Caki2 (cell line): ENCODE measurements at places on chromosomes 1 and 21. TPM values are rescaled to one million over a fixed set of nuclear protein-coding genes. Genes with fewer than 3 reads are reported as not detected.
A peak's percentile ranks its signal among the peaks of the same experiment; 100 is the strongest.

DNA sequence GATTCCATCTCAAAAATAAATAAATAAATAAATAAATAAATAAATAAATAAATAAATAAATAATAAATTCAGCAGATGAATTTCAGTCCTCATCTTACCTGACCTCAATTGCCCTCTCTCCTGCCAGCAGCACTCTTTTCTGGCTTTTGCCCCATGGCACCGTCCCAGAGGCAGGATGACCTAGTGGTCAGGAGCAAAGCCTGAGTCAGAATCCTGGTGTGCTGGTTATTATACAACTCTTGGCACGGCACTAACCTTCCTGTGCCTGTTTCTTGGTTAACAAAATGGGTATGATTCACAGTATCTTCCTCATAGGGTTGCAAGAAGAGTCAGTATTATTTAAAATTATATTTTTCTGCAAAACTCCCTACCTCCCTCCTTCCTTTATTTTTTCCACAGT lies 43.0 kb downstream of the NKAIN1 start:
- no peak for DNase-seq

Gene NUDT4B
- 4.6 TPM in 1 of 2 replicates, not detected in the other for total RNA-seq

- DNase-seq = peak; percentile 85
Measured at GRCh38 chr21:44299458-44300261, at the start of gene PFKL. PFKL (plus strand) TSS chr21:44300053; CDS start chr21:44300106, 53 bp downstream.

DNA sequence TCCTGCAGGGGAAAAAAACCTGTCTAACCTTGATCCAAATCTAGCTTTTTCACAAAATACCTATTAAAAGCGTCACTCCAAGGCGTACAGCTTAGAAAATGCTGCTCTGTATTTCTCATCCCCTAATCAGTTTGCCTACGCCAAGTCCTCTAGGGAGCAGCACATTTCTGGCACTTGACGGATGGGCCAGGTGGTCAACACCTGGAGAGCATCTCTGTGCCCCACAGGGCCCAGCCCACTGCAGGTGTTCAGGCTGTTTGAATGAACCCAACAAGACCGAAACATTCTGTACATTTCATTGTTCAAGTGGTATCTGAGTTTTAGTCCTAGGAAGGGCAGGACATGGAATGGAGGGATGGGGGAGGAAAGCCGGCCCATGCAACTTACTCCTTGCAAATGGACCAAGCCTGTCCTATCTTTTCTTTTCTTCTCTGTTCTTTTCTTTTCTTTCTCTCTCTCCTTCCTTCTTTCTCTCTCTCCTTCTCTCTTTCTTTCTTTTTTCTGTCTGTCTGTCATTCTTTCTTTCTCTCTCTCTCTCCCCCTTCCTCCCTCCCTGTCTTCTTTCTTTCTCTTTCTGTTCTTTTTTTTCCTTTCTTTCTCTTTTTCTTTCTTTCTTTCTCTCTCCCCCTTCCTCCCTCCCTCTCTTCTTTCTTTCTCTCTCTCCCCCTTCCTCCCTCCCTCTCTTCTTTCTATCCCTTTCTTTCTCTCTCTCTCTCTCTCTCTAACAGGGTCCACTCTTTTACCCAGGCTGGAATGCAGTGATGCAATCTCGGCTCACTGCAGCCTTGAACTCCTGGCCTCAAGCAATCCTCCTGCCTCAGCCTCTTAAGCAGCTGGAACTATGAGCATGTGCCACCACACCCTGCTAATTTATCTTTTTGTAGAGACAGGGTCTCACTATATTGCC lies 29.1 kb downstream of the IGFN1 start:
- no peak for DNase-seq

Gene RHCE
- total RNA-seq = 0.68 TPM in 1 of 2 replicates, not detected in the other

DNA sequence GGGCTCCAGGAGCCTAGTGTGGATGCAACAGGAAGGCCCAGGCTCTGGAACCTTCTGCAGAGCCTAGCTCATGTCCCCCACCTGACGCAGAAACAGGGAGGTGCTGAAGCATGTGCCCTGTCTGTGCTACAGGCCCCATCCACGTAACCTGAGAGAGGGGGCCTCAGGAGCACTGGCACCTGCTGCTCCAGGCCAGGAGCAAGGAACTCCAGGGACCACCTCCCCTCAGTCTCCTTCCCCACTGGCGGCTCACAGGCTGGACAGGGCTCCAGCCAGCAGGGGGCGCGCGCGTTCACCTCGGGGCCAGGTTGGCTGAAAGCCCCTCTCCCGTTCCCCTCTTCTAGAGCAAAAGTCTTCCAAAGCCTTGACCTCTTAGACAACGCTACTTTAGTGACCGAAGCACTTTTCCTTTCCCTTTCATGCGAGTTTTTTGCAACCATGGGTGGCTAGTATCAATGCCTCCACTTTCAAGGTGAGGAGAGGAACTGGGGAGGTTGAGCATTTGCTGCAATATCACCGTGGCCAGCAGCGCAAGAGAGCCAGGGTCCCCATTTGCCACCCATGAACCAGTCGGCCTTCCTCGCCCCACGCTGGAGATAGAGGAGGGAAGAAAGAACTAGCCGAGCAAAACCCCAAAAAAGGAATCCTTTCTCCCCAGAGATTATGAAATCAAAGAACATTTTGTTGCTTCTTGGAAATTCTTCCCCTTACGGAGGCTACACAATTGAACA lies 52.4 kb upstream of the GPR157 start:
- peak; percentile 75 for DNase-seq

- peak; percentile 52 for DNase-seq
Measured at GRCh38 chr1:206955476-206956451, 9.5 kb upstream of the PIGR start.

DNA sequence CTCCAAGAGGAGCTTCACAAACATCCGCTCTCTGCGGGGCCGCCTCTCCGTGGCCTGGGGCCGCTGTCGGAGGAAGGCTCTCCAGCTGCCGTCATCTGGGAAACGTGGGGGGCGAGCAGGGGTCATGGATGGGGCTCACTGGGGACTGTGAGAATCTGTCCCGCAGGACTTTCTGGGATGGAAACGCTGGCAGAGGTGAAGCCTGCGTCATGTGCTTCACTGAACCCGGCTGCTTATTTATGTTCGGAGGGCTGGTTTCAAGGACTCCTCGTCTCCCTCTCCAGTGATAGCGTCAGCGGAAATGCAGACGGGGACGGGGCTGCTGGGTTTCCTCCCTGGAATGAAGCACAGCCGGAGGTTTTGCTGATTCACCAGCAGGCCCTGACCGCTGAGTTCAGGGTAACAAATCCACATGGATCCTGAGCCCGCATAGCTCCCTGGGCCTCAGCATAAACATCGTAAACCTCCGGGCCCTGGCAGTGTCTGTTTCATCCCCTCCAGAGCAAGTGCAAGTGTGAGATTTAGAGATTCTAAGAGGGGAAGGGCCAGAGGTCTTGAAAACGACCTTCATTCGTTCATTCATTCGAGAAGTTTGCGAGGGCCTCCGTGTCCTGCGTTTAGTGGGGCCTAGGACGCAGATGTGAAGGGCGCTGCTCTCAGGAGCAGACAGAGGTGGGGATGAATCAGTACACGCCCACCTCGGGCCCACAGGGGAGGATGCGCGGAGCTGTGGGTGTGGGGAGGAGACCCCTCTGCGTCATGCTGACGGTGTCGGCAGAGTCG lies 7.0 kb upstream of the POFUT2 start:
- DNase-seq = peak; percentile 54

DNA sequence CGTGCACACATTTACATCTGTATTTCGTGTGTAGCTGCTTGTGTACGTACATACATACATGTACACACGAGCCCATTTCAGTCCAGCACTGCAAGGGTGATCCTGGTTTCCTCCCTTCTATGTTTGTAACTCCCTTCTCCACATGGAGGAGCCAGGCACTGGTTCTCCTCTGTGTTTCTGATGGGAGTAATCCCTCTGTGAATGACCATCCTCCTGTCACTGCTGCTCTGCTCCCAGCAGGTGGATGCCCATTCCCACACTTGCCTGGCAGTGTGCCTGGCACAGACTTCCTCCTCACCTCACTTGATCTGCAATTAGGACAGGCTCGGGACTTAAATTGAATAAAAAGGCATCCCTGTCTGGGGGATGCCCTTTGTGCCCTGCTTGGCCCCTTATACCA lies 37.1 kb downstream of the TRAPPC10 start:
- DNase-seq = peak; percentile 3

DNA sequence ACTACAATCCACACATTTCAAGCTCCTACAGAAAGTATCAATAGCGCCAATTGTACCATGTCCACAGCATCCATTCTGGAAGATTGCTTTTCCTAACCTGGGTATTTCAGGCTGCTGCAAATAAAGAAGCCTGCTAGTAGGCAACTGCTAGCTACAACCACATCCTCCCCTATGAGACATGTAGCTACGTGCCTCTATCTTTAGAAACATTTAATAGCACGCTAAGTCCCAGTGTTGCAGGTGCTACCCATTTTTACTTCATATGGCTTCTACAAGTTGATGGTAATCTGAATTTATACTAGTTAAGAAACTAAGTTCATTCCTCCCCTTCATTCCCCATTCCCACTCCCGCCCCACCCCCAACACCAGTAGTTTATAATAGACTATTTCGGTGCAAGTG lies 7.4 kb upstream of the AMPD1 start:
- no peak for DNase-seq

Gene GJA4
- not detected in 2 replicates for total RNA-seq

GRCh38 chr21:34882719-34883131 lies 166.4 kb downstream of the RUNX1 start:
- DNase-seq = peak; percentile 55

- no peak for DNase-seq
Measured at GRCh38 chr1:235090406-235091069, 38.1 kb downstream of the TOMM20 start.

DNA sequence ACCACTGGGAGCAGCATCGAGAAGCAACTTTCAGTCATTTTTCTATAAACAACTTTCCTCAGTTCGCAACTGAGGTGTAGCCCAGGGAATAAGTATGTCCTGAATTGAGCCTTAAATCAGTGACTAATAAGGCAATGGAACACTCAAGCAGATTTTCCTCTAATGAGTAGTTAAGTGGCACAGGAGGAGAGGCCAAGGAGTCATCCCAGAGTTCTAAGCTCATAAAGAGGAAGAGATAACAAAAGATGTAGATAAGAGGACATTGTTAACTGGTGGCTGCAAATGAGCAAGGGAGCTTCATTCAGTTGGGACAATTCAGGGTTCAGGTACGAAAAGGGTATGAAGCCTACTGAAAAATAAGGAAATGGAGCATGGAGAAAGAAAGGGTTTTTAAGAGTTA lies 64.5 kb downstream of the LRRC40 start:
- DNase-seq = no peak

GRCh38 chr1:119893238-119893791 lies 3.0 kb downstream of the ADAM30 start:
- DNase-seq = no peak

GRCh38 chr1:99365141-99365540 lies 100.8 kb downstream of the PLPPR4 start:
- DNase-seq = no peak

Gene LDLRAP1
- total RNA-seq = 4.6 and 8.4 TPM in 2 replicates

DNA sequence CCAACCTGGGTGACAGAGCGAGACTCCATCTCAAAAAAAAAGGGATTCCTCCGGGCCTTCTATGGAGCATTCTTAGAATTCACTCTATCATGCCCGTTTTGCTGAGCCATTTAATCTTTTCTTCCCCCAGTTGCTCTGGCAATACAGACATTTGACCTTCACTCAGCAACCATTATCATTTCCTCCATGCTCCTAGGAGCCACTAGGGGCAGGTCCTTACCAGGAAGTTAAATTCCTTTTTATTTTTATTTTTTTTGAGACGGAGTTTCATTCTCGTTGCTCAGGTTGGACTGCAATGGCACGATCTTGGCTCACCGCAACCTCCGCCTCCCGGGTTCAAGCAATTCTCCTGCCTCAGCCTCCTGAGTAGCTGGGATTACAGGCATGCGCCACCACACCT lies 9.7 kb upstream of the CGN start:
- DNase-seq = peak; percentile 37

DNA sequence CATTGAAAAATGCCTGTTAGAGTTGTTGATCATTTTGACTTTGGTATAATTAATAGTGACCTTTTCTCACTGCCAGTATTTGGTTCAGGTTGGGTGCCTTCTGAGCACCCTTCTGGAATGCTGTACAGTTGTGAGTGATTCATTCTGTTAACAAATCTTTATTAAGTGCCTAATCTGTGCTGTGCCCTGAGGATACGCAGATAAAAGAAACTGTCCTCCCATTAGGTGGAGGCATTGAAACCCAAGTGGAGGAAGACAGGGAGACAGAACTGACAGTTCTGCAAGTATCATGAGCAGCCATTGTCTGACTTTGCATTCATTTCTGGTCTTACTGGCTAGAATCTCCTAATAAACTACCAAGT lies 76.1 kb upstream of the ZNF326 start:
- peak; percentile 88 for DNase-seq

DNA sequence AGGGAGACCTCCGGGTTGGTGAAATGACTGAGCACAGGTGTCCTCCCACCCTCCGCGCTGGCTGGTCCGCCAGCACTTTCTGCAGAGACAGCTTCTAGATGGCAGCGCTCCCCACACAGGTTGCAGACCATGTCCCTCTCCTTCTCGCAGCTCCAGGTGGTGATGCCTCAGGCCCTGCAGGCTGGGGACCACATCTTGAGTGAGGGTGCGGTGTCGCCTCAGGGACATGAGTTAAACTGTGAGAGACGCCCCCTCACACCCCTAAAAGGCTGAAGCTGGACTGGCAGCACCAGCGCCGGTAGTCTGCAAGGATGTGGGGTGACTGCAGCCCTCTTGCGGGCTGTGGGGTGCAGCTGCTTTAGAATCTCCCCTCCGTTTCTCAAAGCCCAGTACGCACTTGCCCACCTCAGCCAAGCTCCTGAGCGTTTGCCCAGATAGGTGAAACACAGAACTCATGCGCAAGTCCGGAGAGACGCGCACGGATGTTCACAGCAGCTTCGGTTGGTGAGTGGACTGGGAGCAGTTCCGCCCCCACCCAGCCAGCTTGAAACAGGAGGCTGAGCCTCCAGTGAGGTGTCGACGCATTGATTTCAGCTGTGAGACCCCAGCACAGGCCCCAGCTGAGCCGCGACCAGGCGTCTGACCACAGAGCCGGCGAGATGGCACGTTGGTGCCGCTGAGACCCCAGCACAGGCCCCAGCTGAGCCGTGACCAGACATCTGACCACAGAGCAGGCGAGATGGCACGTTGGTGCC lies 28.6 kb downstream of the COL6A1 start:
- DNase-seq = no peak
